ENCODE measurements at places on chromosomes 7 and 10.

DNA sequence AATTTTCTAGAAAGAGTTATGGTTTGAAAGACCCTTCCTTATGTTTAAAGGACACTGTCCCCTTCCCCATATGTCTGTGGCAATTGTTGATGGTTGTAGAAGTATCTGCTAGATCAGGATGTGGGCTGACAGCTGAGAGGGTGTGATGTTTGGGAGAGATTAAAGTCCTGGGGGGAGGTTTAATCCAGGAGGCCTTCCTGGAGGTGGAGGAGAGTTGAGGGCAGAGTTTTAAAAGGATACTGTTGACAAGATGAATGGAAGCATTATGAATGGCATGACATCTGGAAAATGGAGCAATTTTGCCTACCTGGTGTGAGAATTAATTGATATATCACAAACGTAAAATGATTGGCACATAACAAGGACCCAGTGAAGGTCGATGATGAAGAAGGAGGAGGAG, 32.9 kb upstream of the SMC3 start:
- no peak overlapping the region for H3K27ac ChIP-seq
- no peak overlapping the region for H3K4me3 ChIP-seq
- no peaks in the 10 kb centered on the region for H3K36me3 ChIP-seq
- H3K27me3 ChIP-seq, result peaks cover 47% of the 10 kb centered on the region
- H3K4me1 ChIP-seq, result peaks cover 53% of the 10 kb centered on the region

- no peak for DNase-seq
- no peak within 1 kb of the TSS for H3K4me3 ChIP-seq
- H3K4me1 ChIP-seq, result no peaks in the 10 kb centered on the region
- H3K27me3 ChIP-seq, result no peaks in the 10 kb centered on the region
- no peak within 1 kb of the TSS for H3K27ac ChIP-seq
Observed at GRCh38 chr7:48924433-48924832, at the start of gene CDC14C. Gene CDC14C (plus strand): TSS chr7:48924547. CDS start chr7:48924673, 126 bp downstream.

- no peaks in the 10 kb centered on the region for H3K36me3 ChIP-seq
- no peak overlapping the region for H3K27ac ChIP-seq
- peaks cover 10% of the 10 kb centered on the region for H3K4me1 ChIP-seq
- H3K27me3 ChIP-seq, result peaks cover 16% of the 10 kb centered on the region
- no peak for DNase-seq
- H3K4me3 ChIP-seq, result no peak overlapping the region
Observed at GRCh38 chr7:80150611-80151273, 16.1 kb downstream of the GNAI1 start.

DNA sequence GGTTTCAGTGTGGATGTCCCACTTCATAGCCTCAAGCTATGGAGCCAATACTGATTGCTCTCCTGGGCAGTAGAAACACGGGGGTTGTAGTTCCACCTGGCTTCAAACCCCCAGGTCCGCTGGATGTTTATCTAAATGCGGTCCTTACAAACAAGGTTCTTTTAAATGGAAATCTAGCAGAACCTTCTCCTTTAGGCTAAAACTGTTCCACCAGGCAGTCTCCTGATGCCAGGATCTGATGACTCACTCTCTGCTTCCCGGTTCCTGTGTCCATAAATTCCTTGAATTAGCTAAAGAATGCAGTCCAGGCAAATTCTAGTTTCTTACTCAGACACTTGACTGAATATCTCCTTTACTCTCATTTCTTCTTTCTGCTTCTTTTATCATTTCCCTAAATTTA, 108.4 kb upstream of the FAM3C start:
- no peak overlapping the region for H3K27ac ChIP-seq
- no peak for DNase-seq
- no peaks in the 10 kb centered on the region for H3K27me3 ChIP-seq
- H3K4me1 ChIP-seq, result no peaks in the 10 kb centered on the region
- H3K4me3 ChIP-seq, result no peak overlapping the region

GRCh38 chr10:70312972-70313371, 29.2 kb upstream of the NPFFR1 start:
- no peak overlapping the region for H3K4me3 ChIP-seq
- no peak overlapping the region for H3K27ac ChIP-seq
- no peaks in the 10 kb centered on the region for H3K36me3 ChIP-seq
- H3K27me3 ChIP-seq, result no peaks in the 10 kb centered on the region
- H3K4me1 ChIP-seq, result no peaks in the 10 kb centered on the region

DNA sequence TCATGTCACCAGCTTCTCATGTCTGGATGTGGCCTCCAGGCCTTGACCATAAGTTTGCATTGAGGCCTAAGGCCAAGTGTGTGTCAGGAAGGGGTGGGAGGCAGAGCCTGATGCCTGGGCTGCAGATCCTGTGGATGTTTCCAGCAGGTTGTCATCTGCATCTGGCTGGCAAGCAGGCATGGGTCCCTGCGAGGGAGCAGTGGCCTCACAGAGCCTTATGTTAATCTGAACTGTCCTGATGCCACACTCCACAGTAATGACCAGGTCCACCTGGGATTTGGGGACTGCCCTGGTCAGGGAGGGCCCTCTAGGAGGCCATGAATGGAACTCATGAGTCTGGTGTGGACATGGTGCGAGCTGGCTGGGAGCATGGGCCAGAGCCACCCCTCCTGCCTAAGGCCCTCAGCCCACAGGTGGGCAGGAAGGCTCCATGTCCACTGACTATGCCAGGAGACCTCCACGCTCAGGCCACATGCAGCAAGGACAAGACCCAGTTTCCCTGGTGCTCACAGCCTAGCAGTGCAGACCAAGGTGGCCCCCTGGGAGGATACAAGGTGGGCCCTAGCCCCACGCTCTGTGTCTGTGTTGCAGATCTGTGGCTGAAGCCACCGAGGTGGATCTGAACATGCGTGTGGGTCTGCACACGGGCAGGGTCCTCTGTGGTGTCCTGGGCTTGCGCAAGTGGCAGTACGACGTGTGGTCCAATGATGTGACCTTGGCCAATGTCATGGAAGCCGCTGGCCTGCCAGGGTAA, 83.1 kb downstream of the ADCY1 start:
- no peaks in the 10 kb centered on the region for H3K4me1 ChIP-seq
- no peaks in the 10 kb centered on the region for H3K36me3 ChIP-seq
- no peaks in the 10 kb centered on the region for H3K27me3 ChIP-seq
- DNase-seq, result no peak
- H3K4me3 ChIP-seq, result no peak overlapping the region
- no peak overlapping the region for H3K27ac ChIP-seq

- no peak for DNase-seq
- no peak overlapping the region for H3K4me3 ChIP-seq
- peaks cover 14% of the 10 kb centered on the region for H3K36me3 ChIP-seq
Observed at GRCh38 chr7:156746891-156747290, 106.3 kb downstream of the RNF32 start.

DNA sequence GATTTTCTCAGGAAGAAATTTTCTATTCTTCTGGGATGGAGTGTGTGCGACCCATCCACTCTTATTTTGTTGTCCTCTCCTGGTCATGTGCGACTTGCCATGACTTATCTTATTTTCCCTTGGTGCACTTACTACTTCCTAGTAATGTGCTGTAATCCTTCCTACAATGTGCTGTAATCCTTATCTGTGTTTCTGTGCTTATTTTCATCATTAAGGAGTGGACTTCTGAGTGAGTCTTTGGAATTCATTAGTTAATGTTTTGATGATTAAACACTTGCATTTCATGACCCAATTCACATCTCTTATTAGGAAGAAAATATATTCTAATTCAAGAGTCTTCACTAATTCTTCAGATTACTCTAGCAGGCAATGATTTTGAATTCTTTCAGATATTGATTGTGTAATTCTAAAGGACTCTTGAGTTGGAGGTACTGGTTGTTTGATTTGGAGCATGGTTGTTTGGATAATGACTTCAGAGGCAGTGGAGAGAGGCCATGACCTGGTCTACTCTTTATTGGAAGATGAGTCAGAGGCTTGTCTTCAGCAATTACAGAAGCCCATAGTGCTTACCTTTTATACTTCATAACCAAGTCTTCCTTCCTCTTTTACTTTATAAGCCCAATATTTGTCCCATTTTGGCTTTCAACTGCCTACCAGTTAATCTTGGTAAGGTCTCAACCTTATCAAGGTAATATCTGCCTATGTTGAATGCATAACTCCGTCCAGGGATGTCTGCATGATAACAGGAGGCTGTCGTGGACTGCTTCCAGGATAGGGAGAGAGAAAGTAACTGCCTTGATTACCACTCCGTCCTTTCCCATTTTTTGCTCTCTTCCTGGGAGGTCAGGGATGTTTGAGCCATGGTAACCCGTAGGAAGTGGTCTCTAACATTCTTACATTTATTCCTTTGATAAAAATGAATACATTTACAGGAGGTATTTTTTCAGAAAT, 278.3 kb upstream of the SP8 start:
- no peak overlapping the region for H3K4me3 ChIP-seq
- H3K4me1 ChIP-seq, result no peaks in the 10 kb centered on the region
- H3K27ac ChIP-seq, result no peak overlapping the region
- no peaks in the 10 kb centered on the region for H3K27me3 ChIP-seq

DNA sequence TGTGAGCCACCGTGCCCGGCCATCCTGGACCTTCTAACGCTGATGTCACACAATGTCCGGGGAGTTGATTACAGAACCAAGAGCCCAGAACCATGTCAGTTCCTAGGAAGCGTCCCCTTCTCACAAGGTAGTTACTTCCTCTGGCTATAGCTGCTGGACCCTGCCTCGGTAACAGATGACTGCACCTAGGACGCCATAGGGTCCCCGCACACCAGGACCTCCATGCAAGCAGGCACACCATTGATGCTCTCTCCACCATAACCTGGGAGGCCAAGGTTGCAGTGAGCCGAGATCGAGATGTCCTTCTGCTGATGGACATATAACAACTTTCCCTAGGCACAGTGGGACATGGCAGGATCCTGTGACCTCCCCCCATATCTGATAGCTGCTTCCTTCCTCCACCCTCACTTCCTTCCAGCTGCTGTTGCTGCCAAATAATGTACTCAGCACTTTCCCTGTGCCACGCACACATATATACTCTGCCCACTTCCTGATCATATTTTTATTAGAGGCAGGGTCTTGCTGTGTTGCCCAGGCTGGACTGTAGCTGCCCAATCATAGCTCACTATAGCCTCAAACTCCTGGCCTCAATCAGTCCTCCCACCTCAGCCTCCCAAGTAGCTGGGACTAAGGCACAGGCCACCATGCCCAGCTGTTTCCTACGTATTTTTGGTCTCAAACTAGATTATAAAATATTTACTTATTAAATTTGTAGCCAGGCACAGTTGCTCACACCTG, 3.5 kb upstream of the SNX8 start:
- H3K27me3 ChIP-seq, result no peaks in the 10 kb centered on the region
- peaks cover 9% of the 10 kb centered on the region for H3K4me1 ChIP-seq
- no peak overlapping the region for H3K27ac ChIP-seq
- no peak for DNase-seq
- no peaks in the 10 kb centered on the region for H3K36me3 ChIP-seq
- no peak overlapping the region for H3K4me3 ChIP-seq

DNA sequence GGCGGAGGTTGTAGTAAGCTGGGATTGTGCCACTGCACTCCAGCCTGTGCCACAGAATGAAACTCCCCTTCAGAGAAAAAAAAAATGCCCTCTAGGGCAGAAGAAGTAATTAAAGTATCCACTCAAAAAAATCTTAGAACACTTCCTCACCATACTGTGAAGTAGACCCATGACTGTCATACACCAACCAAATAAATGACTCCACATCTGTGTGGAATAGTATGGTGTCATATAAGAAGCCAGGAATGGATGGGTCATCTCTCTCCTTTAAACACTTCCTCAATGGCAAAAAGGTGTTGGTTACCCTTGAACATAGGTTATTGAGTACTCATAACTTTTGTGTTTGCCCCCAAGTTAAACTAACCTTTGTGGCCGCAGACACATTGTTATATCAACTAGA, 48.1 kb upstream of the PCGF5 start:
- DNase-seq, result no peak
- H3K36me3 ChIP-seq, result peaks cover 44% of the 10 kb centered on the region
- no peak overlapping the region for H3K4me3 ChIP-seq
- peaks cover 8% of the 10 kb centered on the region for H3K4me1 ChIP-seq
- H3K27ac ChIP-seq, result no peak overlapping the region
- no peaks in the 10 kb centered on the region for H3K27me3 ChIP-seq

DNA sequence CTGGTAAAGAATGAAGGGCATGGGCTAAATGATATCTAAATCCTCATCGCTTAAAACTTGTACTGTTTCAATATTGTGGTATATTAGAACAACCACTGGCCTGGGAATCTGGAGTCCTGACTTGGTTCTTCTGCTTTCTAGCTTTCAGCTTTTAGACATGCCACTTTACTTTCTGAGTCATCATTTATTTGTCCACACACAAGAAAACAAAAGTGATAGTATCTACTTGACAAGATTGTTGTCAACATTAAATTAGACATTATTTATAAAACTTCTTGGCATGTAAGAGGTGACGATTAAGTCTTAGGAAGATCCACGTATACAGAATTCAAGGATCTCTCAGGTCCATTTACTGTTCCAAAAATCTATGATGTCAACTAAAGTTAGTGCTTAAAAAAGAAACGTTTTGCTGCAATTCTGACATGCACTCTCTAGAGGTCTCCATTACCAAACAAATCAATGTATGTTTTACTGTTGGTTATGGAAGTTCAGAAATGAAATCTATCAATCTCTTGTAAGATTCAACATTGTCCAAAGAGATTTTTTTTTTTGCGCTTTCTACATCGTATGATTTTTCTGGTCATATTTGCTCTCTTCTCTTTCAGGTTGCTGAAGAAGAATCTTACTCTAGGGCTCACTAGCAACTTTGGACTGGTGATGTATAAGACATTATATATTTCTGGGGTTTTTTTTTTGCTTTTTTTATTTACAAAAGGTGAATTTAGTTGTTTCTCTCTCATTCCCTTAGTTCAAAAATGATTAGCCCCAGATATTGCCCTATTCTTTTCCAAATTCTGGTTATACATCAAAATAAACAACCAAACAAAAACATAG, 53.6 kb upstream of the DYNC1I1 start:
- H3K4me1 ChIP-seq, result no peaks in the 10 kb centered on the region
- no peak overlapping the region for H3K4me3 ChIP-seq
- H3K36me3 ChIP-seq, result no peaks in the 10 kb centered on the region
- H3K27me3 ChIP-seq, result no peaks in the 10 kb centered on the region
- H3K27ac ChIP-seq, result no peak overlapping the region
- no peak for DNase-seq

DNA sequence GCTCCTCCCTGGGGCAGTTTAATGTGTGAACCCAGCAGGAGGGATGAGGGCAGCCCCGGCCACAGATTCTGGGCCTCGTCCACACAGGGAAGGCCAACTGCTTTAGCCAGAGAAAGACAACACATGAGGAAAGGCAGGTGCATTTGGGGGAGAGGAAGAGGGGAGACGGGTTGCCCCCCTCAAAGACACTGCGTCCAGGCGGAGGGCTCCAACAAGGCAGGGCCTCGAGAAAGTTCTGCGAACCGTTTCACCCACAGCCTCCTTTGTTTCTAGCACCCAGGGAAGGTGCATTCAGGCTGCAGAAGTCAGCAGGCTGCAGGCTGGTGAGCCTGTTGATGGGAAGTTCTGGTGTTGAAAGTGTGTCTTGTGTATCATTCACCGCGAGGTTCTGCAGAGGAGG, 10.1 kb downstream of the FOXL3 start:
- DNase-seq, result no peak
- H3K4me3 ChIP-seq, result no peak overlapping the region
- H3K27me3 ChIP-seq, result no peaks in the 10 kb centered on the region
- no peaks in the 10 kb centered on the region for H3K4me1 ChIP-seq
- no peak overlapping the region for H3K27ac ChIP-seq

GRCh38 chr10:125846894-125847293, 23.5 kb downstream of the BCCIP start:
- H3K27me3 ChIP-seq, result no peaks in the 10 kb centered on the region
- H3K36me3 ChIP-seq, result peaks cover 14% of the 10 kb centered on the region
- no peak for DNase-seq
- no peaks in the 10 kb centered on the region for H3K4me1 ChIP-seq
